NCI-H1105 (cell line): ENCODE measurements at places on chromosomes 6 and 20.

DNA sequence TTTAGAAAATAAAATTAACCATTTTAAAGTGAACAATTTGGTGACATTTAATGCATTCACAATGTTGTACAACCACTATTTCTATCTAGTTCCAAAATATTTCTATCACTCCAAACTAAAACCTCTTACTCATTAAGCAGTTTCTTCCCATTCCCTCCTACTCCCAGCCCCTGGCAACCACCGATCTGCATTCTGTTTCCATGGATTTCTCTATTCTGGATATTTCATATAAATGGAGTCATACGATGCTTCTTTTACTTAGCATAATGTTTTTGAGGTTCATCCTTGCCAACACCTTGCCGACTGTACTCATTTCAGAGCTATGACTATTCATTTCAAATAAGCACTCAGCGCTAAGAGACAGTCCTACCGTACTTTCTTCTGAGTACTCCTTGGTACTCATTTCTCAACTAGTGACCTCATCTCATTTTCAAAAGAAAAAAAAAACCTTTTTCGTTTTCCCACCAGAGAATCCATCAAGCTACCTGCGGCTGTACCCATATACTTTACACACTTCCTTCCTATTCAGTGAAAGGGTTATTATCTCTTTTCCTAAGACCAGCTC is 259.2 kb downstream of the UTRN start:
- DNase-seq: no peak

GRCh38 chr20:31594558-31595379 is 10.3 kb upstream of the ID1 start:
- DNase-seq: no peak

DNA sequence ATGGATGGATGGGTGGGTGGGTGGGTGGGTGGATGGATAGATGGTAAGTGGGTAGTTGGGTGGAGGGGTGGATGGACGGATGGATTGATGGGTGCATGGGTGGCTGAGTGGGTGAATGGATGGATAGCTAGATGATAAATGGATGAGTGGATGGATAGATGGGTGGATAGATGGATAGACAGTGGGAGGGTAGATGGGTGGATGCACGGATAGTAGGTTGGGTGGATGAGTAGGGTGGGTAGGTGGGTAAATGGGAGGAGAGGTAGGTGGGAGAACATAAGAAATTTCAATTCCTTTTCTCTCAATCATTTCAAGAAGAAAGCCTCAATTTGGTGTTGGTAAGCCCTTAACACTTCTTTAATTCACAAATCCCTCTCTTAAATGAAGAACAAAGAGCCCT is 186.9 kb downstream of the PREX1 start:
- no peak for DNase-seq

DNA sequence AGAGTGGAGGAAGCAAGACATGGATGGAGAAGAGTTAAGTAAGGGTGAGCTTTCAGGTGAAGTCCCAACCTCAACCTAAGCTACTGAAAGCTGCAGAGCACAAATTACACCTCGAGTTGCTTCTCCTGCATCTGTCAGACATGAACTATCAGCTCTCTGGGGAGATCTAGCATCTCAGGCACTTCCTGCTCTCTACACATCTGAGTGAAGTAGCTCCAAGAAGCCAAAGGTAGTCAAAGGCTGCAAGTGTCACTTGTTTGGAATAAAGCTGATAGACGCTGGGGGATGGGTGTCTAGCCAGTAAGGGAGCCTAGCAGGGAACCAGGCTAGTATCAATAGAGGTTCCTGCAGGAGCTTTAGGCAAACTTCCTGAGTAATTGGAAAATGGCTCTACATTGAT is 228.0 kb downstream of the PLCB1 start:
- no peak for DNase-seq

DNA sequence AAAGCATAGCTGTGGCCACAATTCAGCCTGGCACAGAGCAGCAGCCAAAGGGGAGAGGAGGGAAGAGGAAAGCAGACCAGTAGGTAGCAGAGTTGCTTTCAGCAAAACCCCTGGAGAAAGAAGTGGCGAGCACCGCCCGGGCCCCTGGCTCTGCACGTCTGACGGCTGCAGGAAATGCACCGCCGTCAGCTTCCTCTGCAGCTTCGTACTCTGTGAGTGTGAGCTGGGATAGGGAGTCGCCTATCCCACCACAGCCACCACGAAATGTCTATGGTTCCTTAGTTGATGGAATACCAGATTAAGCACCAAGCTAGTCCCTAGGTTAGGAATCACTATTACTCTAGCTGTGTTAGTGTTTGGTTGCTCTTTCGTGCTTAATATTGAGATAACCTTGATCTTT is 79.9 kb upstream of the NAA20 start:
- no peak for DNase-seq

DNA sequence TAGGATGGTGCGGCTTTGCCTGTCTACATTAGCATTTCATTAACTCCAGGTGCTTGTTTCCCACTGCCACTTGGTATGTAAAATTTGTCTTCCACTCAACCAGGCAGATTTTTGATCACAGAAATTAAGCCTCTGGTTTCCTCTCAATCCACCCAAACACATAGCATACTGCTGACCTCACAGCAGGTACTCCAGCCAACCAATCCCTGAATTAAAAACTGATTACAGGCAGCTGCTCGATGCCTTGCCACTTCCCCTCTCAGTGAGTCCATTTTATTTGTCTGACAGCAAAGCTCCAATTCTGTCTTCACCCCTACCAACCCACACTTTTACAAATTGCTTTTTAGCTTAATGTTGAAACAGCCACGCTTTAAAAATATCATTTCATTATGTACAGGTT is 95.2 kb downstream of the PLCB1 start:
- DNase-seq: no peak

DNA sequence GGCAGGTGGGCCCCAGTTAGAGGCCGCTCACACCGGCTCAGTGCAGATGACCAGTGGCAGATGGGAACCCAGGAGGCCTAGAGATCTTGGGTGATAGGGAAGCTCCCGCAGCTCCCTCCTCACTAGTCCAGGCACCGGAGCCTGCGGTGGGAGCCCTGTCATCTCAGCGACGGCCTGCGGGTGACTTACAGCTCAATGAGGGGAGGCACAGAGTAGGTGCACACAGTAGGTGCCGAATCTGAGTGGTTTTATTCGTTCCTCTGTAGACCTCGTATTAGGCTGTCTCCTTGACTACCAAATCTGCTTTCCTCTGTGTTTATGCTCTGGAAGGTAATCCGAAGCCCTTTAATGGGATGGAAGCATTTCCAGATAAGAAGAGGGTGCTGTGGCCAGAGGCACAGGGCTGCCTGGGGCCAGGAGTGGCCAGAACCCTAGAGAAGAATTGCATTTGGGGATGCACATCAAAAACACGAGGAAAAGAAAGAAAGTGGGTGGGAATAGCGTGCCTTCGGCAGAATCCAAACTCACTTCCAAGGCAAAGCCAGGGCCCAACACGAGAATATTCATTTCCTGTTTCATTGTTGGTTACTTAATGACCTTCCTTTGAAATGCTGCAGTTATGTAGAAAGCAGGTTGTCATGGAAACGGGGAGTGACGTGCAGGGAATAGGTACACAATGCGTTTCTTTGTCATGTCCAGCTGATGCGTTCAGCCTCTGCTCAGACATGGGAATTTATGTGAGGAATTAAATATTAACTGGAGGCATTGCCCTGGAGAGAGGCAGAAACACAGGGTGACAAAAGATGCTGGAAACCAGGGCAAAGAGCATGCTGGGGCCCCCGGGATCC is 24.7 kb downstream of the MYT1 start:
- DNase-seq: no peak

DNA sequence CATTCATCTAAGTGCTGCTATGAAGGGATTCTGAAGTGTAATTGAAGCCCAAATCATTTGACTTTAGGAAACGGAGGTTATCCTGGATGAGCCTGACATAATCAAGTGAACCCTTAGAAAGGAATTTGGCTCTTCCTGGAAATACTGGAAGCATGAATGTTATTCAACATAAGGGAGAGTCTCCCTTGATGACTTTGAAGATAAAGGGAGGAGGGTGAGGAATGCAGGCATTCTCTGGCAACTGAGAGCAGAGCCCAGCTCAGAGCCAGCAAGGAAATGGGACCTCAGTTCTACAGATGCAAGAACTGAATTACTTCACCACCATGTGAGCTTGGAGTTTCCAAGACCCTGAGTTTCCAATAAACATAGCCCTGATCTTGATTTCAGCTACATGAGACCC is 168.2 kb downstream of the DLL1 start:
- DNase-seq: no peak

- no peak for DNase-seq
Observed at GRCh38 chr20:24647713-24648112, 178.3 kb downstream of the SYNDIG1 start.

DNA sequence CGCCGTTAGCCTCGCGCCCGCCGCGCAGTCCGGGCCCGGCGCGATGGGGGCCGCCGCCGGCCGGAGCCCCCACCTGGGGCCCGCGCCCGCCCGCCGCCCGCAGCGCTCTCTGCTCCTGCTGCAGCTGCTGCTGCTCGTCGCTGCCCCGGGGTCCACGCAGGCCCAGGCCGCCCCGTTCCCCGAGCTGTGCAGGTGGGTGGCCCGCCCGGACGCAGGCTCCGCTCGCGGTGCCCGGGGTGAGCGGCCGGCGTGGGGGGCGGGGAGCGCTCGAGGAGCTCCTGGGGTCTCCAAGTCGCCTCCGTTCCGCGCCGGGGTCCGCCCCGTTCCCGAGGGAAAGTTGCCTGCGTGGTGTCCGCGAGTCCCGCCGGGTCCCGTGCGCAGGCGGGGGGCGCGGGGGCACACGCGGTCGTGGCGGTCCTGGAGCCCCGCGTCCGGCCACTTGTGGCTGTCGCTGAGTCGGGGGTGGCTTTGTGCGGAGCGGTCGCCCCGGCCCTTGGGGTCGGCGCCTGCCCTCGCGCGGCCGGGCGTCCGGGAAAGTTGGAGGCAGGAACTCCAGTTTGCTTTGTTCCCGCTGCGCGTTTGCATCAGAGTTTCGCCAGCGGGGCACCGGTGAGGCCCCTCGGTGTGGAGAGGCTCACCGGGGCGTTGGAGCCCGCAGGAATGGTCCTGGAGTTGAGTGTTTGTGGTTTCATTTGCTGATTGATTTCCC is 476 bp downstream of the IGF2R start:
- DNase-seq: peak; percentile 43

DNA sequence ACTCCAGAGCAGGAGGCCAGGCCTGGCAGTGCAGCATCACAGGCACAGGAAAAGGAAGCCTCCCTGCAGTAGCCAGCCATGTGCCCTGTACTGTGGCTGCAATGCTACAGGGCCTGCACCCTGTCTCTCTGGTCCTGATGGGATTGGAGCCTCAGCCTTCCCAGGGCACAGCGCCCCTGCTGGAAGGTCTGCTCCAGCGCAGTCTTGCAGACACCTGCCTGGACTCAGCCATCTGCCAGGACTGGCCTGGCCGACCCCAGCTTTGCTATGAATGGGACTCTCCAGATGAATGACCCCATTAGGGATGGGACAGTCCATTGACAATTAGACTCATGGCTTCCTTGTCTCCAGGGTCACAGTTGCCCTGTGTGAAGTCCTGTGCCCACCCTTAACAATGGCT is 251.6 kb downstream of the ERMARD start:
- DNase-seq: no peak

DNA sequence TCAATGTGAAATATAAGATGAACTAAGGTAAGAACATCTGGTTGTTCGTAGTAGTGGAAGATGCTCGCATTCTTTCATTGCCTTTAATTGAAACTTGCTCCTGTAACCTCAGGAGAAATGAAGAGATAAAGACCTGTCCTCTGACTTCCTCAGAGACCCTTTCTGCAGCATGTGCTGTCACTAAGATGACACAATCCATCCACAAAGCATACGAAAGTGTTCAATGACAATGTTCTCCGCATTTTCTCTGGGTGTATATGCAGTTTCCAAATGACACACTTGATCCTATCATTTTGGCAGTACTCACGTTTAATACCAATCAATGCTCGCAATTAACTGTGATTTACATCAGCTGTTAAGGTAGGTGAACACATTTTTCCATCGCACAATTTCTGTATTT is 65.8 kb downstream of the PRL start:
- DNase-seq: no peak

- no peak for DNase-seq
Observed at GRCh38 chr6:39507331-39507998, 185.0 kb upstream of the KCNK16 start.

GRCh38 chr6:106168097-106168888 is 82.2 kb downstream of the PRDM1 start:
- DNase-seq: no peak

GRCh38 chr20:50110141-50111047 is 2.6 kb downstream of the UBE2V1 start:
- no peak for DNase-seq

DNA sequence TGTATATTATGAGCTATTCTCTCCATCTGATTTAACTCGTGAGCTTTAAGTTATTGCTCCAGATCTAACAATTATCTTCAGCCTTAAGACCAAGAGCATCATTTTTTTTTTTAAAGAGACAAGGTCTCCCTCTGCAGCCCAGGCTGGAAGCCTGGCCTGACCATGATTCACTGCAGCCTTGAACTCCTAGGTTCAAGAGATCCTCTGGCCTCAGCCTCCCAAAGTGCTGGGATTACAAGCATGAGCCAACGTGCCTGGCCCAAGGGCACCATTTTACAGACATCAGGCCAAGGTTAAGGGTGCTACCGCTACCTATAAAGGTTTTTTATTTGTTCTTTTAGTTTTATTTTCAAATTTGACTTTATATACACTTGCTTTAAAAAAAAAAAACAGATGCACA is 2.3 kb downstream of the SUPT3H start:
- no peak for DNase-seq

DNA sequence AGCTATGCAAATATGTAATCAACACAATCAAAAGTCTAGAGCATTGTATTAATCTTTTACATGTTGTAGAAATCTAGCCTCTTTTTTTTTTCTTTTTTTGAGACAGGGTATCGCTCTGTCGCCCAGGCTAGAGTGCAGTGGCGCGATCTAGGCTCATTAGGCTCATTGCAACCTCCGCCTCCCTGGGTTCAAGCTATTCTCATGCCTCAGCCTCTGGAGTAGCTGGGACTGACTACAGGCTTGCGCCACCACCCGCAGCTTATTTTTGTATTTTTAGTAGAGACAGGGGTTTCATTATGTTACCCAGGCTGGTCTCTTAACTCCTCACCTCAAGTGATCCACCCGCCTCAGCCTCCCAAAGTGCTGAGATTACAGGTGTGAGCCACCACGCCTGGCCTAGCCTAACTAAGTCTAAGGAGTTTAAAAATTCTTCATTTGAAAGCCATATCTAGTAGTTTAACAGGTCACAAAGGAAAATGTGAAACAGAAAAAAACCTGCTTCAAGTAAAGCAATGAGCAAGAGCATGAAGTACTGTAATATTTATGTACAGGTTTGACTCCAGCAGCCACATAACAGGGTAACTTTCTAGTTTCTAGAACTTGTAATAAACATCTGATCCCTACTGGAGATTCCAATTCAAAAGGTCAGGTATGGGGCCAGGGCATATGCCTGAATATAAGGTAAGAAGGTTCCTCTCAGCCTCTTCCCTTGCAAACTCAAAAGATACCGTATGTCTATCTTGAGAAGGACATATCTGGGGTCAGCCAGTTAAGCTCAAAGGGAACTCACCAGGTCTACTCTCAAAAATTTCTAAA is 4.4 kb downstream of the CPNE1 start:
- DNase-seq: no peak

- DNase-seq: no peak
Observed at GRCh38 chr20:50252701-50253100, 62.1 kb downstream of the CEBPB start.

- DNase-seq: no peak
Observed at GRCh38 chr20:20211988-20212518, 155.9 kb upstream of the INSM1 start.
